Cardiac muscle cell (in vitro differentiated cells and primary cell): ENCODE measurements at places on chromosomes 4 and X. TPM values are rescaled to one million over a fixed set of nuclear protein-coding genes. Genes with fewer than 3 reads are reported as not detected.

Gene ZBED1
- total RNA-seq, result 29.3 and 32.3 TPM in 2 replicates

Gene SHISA3
- 13.1 and 13.3 TPM in 2 replicates for total RNA-seq

Gene SSX4B
- total RNA-seq, result not detected in 2 replicates

Gene SRPK3
- not detected in 2 replicates for total RNA-seq

Gene CRMP1
- total RNA-seq, result 7.7 and 11.6 TPM in 2 replicates

Gene SNCA
- 87.8 and 99.1 TPM in 2 replicates for total RNA-seq

Gene GLRA2
- 0.15 and 1.3 TPM in 2 replicates for total RNA-seq

Gene DUX4
- not detected in 2 replicates for total RNA-seq

Gene NFKB1
- total RNA-seq, result 17.1 and 26.6 TPM in 2 replicates

Gene NDST3
- 0.18 and 0.24 TPM in 2 replicates for total RNA-seq

Gene CXorf49
- not detected in 2 replicates for total RNA-seq

Gene ARHGAP6
- 18.5 and 45.0 TPM in 2 replicates for total RNA-seq

Gene CLIC2
- total RNA-seq, result 0.06 TPM in 1 of 2 replicates, not detected in the other

Gene SPIN2A
- 0.51 and 1.3 TPM in 2 replicates for total RNA-seq

Gene TMEM271
- total RNA-seq, result not detected in 2 replicates

Gene RPL34
- total RNA-seq, result 803 and 848 TPM in 2 replicates

Gene XIAP
- 24.7 and 39.0 TPM in 2 replicates for total RNA-seq

Gene IGFBP7
- total RNA-seq, result 66.1 and 87.2 TPM in 2 replicates

Gene SH3RF1
- 4.3 and 4.8 TPM in 2 replicates for total RNA-seq

Gene ANAPC10
- total RNA-seq, result 17.4 and 20.1 TPM in 2 replicates

Gene NWD2
- 0.06 TPM in 1 of 2 replicates, not detected in the other for total RNA-seq

Gene PDGFC
- total RNA-seq, result 5.5 and 18.2 TPM in 2 replicates

Gene CLDN2
- total RNA-seq, result 0.09 and 0.18 TPM in 2 replicates

Gene ZMAT1
- total RNA-seq, result 3.5 and 7.3 TPM in 2 replicates

Gene RRH
- total RNA-seq, result not detected in 2 replicates

Gene UCP1
- 0.21 TPM in 1 of 2 replicates, not detected in the other for total RNA-seq

Gene NLGN3
- 7.4 and 10.2 TPM in 2 replicates for total RNA-seq

Gene ARMCX2
- total RNA-seq, result 92.3 and 112 TPM in 2 replicates

Gene MORF4L2
- 796 and 838 TPM in 2 replicates for total RNA-seq

Gene SATL1
- total RNA-seq, result 0.60 and 0.99 TPM in 2 replicates

Gene DCAF4L1
- total RNA-seq, result 0.11 and 0.21 TPM in 2 replicates
